CD4-positive, alpha-beta T cell treated with Interleukin-1 beta for 1 hour (primary cell): ENCODE measurements at places on chromosomes 3 and 15.

DNA sequence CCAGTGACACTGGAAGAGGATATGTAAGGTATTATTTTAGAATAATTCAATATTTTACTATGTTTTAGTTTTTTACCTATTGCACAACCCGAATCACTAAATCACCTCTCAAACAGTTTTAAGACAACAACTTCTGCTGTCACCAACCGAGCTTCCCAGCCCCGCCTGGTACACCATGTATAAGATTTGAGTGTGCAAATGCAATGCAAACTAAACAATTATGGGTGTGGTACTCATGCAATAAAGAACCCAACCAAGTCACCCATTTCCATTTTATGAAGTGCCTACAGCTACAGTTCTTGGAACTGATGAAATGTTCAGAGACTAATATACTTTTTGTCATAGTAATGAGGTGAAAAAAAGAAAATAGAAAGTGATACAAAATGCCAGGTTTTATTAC lies 256.2 kb downstream of the TAFA4 start:
- DNase-seq: no peak

- DNase-seq: no peak
Observed at GRCh38 chr3:173618703-173619102, 221.2 kb downstream of the NLGN1 start.

DNA sequence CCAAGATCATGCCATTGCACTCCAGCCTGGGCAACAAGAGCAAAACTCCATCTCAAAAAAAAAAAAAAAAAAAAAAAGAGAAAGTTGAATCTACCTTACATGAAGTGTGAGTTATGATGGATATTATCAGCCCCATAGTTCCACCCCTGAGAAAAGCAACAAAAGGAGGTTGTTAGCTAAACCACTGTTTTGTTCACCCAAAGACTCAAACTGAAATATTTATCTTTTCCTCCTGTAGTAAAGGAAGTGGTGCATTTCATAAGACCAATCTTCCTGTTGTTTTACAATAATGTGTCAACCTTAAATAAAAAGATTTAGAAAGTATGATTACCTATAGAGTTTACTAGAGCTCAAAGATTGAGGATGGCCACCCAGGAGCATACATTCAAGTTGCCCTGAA lies 18.7 kb upstream of the TRMT10C start:
- no peak for DNase-seq

DNA sequence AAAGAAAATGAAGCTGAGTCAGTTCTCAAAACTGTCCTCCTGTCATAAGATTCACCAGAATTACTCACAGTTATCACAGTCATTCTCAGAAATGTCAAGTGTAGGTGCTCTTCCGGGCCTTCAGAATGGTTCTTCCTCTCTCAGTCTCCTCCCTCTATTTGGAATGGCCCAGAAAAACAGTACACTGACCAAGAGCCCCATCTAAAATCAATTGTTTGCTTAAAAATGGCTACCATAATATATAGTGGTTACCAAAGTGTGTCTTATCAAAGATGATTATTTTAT lies 99.8 kb downstream of the MECOM start:
- no peak for DNase-seq

DNA sequence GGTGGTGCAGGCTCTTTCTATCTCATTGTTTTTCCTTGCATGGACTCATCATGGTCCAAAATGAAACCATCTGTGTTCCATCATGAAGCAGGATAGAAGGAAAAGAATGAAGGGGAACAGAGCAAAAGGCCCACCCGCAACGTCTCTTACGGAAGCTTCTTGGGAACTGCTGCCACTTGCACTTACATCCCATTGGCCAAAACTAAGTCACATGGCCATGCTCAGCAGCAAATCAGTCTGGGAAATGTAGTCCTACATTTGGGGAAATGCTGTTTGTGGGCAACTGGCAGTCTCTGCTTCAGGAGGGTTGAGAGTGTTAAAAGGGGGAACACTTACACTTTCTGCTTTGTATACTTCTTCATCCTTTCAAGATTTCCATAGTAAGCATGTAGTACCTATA lies 191.6 kb downstream of the SV2B start:
- DNase-seq: peak; percentile 40

DNA sequence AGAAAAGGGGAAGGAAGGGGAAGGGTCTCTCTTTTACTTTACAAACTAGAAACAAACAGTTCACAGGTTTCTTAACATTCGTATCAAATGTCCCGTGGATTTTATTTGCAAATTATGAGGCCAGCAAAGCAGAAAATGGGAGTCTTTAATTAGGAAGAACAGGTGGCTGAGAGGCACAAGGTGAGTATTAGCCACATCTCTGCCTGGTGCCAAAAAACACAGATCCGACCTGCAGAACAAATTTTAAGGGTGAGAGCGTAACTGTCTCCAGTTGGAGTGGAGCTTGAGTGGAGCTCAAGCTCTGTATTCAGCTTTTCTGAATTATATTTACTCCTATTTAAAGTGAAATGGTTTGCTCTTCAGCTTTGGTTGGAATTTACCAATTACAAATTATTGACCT lies 1004.9 kb downstream of the FHIT start:
- no peak for DNase-seq

GRCh38 chr3:66702126-66702525 lies 201.3 kb upstream of the LRIG1 start:
- DNase-seq: no peak

- DNase-seq: no peak
Observed at GRCh38 chr15:81945014-81945615, 100.7 kb downstream of the MEX3B start.

DNA sequence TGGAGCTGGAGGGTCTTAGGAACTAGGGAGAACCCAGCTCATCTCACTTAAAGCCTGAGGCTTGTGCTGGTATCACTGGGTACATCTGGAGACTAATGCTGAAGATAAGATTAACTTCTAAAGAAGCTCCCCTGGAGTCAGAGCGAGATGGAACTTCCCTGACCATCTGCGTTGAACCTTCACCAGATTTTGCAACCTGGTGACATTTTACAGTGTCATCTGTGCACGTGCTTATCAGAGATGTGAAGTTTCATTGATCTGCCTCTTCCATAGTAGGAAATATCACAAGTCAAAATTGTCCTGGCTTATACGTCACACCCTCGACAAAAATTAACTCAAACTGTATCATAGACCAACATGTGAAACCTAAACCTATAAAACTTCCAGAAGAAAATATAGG lies 395.5 kb downstream of the SHQ1 start:
- no peak for DNase-seq
